BJ (cell line): ENCODE measurements at places on chromosomes 2 and 18.

GRCh38 chr2:24915175-24915574, 4.9 kb downstream of the ADCY3 start:
- no peak for DNase-seq

DNA sequence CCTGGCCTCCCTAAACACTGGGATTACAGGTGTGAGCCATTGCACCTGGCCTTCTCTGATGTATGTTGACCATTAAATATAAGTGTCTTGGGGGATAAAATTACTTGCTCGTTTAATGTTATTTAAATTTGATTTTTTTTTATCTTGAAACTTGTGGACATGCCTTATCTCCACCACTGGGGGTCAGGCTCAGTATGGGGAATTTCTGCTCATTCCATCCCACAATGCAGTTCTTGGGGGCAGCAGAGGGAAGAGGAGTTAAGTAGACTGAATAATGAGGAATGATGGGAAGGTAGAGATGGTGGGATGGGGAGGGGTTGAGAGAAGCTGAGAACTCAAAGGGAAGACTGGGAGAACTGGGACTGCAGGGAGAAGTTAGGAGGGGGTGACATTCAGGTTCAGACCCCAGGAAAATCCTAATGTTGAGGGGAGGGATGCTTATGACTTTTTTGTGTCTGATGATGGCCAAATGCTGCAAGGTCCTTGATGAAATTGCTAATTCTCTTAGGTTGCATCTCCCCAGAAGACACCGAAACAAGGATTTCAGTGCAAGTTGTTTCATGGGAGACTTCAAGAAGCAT, 174.2 kb downstream of the MIB1 start:
- no peak for DNase-seq

GRCh38 chr2:551621-552020, 125.6 kb downstream of the TMEM18 start:
- DNase-seq, result no peak

DNA sequence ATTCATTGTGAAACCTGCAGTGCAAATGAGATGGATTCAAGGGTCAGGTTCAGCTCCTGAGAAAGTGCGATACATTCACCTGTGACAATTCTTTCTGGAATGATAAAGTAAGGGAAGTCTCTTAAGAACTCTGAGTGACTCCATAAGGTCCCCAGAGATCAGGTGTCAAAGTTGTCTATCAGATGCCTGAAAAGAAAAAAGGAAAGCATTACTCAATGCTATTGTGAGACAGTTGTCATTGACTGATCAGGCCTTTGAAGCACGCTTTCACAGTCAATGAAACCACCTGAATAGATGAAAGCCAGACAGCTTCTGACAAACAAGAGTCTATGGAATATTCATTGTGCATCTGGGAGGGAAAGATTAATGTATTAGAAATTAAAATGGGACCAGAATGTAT, 252.7 kb upstream of the GALNT5 start:
- no peak for DNase-seq
